ENCODE measurements at places on chromosomes 2 and 18.

DNA sequence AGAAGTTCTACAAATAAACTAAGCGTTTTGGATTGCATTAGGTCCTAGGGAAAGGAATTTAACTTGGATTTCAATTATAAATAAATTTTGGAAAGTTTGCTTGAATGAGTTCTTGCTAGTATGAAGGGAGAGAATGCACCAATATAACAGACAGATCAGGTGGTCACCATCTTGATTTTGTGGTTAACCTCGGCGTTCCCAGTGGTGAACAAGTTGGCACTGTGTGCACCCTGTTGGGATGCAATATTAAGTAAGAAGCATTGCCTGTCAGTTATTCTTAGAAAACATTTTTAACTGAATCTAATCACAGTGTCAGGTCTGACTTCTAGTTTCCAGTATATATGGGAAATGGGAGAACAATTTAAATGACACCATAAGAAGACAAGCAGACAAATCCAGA, 673.4 kb downstream of the SLC4A3 start:
- DNase-seq: no peak

- no peak for DNase-seq
Observed at GRCh38 chr2:70580352-70580751, 26.7 kb upstream of the TGFA start.

- no peak for DNase-seq
Observed at GRCh38 chr2:131058214-131058843, 34.9 kb downstream of the FAM168B start.

GRCh38 chr2:33081691-33082090, 134.9 kb downstream of the LTBP1 start:
- no peak for DNase-seq

DNA sequence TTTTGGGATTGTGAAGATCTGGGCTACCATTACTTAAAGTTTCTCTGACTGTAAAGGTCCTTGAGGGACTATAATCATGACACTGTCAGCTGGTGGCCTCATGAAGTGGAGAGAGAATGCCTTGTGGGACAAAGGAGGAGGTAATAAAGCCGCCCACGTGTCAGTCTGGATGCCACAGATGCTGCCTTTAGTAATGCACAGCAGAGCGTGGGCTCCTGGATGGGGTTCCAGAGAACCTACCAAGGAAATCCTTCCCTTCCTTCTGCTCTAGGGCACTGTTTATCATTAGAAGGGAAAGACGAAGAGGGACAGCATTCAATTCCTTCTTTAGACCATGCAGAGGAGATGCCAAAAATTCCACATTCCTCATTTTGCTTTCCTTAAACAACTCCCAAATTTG, 63.5 kb downstream of the COL5A2 start:
- DNase-seq: no peak

All from B cell (primary cell).